Kidney glomerular epithelial cell (primary cell): ENCODE measurements at places on chromosomes 6 and 20.

GRCh38 chr20:56605261-56605996 lies 23.7 kb upstream of the TFAP2C start:
- DNase-seq: no peak

GRCh38 chr6:139580592-139581484 lies 206.4 kb upstream of the CITED2 start:
- DNase-seq: peak; percentile 19

DNA sequence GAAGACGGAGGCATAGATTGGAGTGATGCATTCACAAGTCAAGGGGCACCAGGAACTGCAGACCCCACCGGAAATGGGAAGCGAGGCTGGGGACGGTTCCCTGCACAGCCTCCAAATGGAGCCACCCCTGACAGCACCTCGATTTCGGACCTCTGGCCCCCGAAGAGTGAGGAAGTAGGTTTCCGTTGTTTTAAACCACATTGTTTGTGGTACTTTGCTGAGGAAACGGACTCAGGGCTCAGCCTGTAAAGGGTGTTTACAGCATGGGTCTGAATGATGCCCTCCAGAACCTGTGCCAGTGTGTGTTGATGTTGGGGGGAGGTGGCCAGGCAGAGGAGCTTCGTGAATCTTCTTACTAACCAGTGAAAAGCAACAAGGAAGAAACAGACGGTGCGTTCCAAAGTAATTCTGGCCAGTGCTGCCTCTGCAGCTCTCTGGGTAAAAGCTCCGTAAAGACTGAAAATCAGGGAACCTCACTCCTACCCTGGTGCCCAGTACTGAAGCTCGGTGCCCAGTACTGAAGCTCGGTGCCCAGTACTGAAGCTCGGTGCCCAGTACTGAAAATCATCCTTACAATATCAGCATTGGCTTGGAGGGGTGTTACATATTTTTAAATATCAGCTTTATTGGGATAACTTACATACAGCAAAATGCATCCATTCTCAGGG lies 30.1 kb upstream of the CCR6 start:
- no peak for DNase-seq

- no peak for DNase-seq
Measured at GRCh38 chr6:68868646-68869045, 233.6 kb downstream of the ADGRB3 start.

GRCh38 chr6:124961777-124962638 lies at the start of gene RNF217:
Gene RNF217 (plus strand): TSS chr6:124962437. CDS start chr6:124962545, 108 bp downstream.
- DNase-seq: peak; percentile 56

DNA sequence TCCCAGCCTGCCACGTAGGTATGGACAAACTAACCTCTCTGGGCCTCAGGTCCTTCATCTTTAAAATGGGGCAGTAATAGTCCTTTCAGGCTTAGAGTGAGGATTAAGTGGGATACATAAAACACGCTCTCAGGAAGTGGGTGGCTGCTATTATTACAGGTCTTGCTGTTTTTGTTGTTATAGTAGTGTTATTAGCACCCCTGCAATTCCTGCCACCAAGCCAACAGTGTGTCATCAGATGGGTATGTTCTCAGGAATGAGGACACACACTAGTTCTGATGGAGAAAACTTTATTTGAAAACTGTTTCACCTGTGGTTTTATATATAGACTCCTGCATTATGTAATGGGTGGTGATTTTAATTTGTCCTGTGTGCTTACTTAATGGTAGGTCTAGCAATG lies 131.7 kb downstream of the LRRC1 start:
- peak; percentile 47 for DNase-seq

GRCh38 chr20:56422076-56422823 lies 10.2 kb downstream of the CASS4 start:
- peak; percentile 95 for DNase-seq

DNA sequence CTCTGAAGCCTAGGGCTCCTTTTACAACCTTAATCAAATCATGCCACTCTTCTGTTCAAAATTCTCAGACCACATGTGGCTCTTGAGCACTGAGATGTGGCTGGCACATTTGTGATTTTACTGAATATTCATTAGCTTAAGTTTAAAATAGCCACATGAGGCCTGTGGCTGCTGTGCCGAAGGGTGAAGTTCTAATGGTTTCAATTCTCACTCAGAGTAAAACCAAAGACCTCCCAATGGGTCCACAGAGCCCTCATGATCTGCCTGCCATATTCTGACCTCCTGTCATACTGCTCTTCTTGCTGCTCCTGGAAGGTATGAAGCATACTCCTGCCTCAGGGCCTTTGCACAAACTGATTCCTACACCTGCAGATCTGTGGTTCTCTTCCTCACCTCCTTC lies 7.8 kb upstream of the CST3 start:
- no peak for DNase-seq

DNA sequence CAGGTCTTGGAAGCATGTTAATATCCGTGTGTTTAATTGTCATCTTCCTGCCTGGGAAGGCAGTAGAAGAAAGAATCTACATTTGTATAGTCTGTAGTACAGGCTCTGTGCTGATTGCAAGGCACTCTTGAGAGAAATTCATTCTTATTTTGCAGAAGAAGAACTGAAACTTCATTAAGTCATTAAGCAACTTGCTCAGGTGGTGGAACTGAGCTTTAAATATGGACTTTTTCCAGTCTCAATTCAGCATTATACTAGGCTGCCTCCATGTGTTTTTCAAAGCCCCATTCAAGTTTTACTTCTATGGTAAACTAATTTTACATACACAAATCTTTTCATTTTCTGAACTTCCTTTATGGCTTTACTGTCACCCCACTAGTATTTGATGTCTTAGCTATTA lies 18.7 kb downstream of the ZNF451 start:
- DNase-seq: no peak

- DNase-seq: no peak
Measured at GRCh38 chr20:38563802-38564431, 17.1 kb upstream of the ADIG start.

- no peak for DNase-seq
Measured at GRCh38 chr6:150451807-150452427, 83.1 kb downstream of the IYD start.

- peak; percentile 94 for DNase-seq
Measured at GRCh38 chr6:15504581-15505350, 158.1 kb downstream of the DTNBP1 start.

GRCh38 chr20:45971425-45971674 lies 653 bp downstream of the ZNF335 start:
- no peak for DNase-seq

DNA sequence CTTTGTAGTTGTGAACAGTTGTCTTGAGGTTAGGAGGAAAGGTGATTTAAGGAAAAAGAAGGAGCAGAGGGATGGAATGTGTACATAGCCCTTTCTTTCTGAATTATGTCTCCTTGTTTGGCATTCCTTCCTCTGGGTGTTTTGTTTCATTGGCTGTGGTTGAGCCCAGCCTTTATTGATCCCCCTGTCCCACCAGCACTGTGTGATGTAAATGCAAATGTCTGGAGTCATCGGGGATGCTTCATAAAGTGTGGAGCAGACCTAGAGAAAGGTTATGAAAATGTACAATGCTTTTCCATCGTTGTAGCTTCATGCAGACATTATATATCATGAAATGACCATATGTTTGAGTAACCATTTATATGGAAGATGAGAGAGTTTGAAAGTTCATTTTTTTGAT lies 164.5 kb downstream of the PLCB1 start:
- no peak for DNase-seq

DNA sequence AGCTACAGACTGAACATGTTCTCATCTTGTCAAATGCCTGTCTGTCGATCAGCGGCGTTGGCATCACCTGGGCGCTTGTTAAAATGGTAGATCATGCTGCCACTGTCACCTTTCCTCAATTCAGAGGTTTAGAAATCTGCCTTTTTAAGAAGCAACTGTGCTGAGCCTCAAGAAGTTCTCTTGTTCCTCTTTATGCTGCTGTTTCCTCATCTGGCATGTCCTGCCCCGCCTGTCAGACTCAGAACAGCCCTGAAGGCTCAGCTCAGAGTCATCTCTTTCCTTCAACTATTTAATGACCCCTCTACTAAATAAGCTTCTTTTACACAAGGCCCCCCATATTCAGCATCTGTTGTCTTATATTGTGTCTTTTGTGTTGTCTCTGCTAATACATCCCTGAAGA lies 368.2 kb downstream of the EPM2A start:
- DNase-seq: no peak

DNA sequence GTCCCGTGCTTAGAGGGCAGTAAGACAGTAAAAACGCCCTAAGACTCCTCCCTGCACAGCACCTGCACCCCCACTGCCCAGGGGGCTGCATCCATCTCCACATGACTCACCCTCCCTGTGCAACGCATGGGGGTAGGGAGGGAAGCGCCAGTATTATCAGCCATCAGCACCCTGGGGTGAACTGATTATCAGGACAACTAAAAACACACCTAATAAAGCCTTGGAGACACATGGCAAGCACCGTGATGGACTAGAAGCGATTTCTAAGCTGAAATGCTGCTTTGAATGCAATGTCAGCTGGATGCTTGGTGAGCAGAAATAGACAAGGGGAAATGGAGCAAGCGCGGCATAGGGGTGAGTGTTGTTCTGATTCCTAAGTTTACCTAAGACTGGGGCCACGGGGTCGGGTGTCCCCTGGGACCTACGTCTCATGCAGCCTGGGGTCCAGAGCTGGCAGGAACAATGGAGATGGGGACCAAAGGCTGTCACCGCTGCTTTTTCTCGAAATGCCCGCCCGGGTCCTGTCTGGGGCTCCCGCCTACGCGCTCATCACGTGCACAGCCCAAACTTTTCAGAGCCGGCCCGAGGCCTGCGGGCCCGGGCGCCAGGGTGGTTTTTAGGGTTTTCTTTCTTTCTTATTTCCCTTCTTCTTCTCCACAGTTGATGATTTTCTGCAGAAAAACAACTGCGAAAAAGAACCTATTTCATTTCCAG lies 702 bp upstream of the TNFAIP3 start:
- peak; percentile 18 for DNase-seq

- DNase-seq: no peak
Measured at GRCh38 chr6:153044295-153044694, 41.8 kb upstream of the MTRF1L start.

DNA sequence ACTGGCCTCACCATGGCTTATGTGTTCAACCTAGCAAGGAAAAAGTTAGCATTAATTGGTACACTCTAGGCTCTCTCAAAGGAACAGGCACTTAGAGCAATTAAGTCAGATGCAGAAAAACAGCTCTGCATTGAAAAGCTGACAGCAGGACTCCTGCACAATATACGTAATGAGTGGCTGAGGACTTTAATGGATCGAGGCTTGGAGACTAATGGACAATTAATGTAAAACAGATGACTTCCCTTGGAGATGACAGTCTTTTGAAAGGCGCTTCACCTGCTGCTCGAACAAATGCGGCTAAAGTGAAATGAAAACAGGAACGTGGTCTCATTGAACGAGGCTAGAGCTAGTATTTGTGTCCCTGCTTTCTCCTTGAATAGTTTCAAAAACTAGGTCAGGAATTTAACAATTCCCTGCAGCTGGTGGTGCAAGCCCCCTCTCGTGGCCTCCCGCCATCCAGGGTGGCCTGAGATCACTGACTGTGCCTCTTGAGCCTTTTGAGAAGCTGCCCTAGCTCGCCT lies 137.1 kb downstream of the ELOVL4 start:
- no peak for DNase-seq

- no peak for DNase-seq
Measured at GRCh38 chr6:32200711-32201475, 8.4 kb upstream of the GPSM3 start.

GRCh38 chr20:40279390-40279789 lies 409.6 kb downstream of the MAFB start:
- DNase-seq: peak; percentile 7

DNA sequence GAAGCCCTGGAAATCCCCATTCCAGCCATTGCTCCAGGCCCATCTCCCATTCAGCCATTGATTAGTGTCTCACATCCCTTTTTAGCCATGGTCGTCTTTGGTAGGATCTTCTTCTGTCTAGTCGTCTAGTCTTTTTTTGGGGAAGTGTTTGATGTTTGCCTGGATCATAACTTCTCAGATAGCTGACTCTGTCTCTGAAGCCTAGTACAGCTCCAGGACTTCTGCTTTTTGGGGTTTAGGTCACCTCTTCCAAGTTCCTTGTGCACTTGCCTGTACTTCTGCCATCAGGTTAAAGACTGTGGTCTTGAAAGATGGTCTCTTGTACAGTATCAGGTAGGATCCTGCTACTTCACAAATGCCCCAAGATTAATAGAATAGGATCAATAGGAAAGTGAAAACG lies 553.5 kb downstream of the PKHD1 start:
- no peak for DNase-seq

DNA sequence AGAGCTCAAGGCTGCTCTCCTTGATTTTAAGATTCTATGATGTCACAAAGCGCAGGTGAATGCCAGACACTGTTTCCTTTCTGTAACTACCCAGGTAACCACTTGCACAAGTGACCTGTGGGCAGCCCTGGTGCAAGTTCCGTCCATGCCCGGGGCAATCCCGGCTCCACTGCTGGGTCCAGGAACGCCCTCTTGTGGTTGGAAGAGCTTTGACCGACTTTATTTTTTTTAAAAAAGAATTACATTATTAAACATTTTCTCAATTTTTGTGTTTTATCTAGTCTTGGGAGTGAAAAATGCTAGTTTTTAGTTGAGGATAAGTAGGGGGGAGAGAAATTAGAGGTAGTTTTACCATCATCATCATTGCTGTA lies 695.2 kb downstream of the QKI start:
- DNase-seq: no peak

DNA sequence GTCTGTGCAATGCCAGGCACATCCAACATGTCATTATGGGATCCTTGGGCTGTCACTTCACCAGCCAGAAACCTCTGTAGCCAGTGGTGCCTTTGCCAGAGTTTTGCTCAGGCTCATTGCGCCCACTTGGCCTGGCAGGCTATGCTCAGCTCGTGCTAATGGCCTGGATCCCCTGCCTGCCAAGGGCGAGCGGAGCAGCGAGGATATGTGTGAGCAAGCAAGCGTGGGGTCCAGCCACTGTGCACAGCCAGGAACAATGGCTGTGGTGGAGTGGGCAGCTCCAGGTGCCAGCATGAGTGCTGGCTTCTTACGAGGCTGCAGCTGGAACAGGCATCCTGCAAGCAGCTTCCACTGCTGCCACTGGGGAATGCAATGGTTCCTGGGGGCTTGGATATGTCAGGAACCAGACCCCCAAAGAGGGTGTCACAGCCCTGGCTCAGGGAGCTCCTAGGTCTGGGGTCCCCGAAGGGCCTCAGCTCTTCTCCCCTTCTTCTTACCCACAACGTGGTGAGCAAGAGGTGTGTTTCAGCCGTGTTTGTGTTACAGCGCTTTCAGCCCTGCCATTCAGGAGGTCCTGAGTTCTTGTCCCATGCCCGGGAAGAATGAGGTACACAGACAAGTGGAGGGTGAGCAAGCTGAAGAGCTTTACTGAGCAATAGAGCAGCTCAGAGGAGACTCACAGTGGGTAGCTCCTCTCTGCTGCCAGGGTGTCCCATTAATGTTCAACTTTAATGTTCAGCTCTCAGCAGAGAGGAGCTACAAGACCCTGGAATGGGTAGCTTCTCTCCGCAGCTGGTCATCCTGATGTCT lies 22.3 kb upstream of the TOP1 start:
- DNase-seq: no peak

DNA sequence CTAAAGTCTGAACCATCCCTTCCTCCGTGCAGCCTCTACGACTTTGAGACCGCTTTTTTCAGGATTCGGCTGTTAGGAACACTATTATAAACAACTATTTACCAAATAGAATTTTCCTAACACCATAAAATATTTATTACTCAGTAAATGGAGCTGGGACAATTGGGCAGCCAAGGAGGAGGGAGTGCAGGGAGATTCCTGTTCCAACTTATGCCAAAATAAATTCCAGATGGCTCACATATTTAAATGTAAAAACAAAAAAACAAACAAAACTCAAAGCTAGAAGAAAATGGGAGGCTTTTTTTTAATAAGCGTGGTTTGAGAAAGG lies 48.1 kb downstream of the TCP11 start:
- DNase-seq: no peak
